Globus pallidus (tissue), 1 donor: ENCODE measurements at places on chromosomes 1 and 21.
A peak's percentile ranks its signal among the peaks of the same experiment; 100 is the strongest.

DNA sequence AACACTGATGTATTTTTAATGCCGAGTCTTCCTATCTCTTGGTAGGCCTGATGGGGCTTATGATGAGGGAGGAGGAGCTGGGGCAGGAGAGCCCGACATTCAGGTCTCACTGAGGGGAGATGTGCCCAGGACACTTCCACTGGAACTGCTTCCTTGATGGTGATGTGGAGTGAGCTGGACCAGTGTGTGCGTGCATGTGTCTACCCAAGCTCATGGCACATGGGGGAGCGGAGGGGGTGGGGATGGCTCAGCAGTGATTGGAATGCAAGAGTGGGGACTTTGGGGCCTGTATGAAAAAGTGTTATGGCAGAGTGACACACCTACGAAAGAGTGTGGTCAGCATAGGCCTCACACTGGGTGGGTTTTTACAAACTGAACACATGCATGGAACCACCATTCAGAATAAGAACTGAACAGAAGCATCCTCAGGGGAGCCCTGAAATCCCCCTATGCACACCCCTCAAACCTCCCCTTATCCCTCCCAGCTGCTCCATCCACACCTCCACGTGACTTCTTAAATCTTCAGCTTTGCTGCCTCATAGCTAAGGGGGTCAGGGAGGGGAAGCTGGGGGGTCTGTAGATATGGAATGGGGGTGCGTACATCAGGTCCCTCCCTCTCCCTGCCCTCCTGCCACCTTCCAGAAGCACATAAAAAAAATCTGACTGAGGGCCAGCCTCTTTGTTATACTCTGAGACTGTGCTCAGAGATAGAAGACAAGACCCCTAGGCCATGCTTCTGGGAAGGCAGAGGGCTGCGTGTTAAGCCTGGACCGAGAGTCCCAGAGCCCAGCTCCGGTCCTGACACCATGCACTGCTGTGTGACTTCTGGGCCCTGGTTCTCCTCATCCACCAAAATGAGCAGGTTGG lies 11.6 kb downstream of the IL6R start:
- DNase-seq = no peak

GRCh38 chr1:66761221-66761620 lies 9.0 kb downstream of the DYNLT5 start:
- DNase-seq = no peak

DNA sequence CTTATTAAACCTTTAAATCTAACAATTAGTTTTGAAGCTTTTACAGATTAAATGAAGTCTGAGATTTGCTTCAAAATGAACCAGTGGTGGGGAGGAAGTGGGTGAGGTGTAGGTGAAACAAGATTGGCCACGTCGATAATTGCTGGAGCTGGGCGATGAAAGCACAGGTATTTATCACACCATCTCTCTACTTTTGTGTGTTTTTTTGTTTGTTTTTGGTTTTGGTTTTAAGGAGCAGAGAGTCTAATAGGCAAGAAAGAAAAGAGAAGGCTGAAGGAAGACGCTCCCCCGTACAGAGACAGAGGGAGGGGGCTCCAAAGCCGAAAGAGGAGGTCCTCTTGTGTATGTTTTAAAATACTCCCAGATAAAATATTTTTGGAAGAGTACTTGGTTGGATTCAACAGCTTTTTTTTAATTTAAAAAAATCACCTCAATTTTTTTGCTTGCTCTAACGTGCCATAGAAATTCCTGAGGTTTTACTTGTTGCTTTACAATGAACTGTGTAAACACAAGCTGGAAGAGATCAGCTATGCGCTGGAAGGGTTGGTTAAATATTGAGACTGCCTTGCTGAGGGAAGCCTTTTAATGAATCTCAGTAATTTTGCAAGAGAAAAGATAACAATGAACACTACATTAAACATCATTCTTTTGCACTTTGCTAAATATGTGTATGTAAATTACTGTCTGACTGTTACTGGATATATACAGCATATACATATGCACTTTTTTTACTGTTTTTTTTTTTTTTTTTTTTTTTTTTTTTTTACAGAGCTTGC lies 6.7 kb upstream of the LGALS8 start:
- DNase-seq = no peak

DNA sequence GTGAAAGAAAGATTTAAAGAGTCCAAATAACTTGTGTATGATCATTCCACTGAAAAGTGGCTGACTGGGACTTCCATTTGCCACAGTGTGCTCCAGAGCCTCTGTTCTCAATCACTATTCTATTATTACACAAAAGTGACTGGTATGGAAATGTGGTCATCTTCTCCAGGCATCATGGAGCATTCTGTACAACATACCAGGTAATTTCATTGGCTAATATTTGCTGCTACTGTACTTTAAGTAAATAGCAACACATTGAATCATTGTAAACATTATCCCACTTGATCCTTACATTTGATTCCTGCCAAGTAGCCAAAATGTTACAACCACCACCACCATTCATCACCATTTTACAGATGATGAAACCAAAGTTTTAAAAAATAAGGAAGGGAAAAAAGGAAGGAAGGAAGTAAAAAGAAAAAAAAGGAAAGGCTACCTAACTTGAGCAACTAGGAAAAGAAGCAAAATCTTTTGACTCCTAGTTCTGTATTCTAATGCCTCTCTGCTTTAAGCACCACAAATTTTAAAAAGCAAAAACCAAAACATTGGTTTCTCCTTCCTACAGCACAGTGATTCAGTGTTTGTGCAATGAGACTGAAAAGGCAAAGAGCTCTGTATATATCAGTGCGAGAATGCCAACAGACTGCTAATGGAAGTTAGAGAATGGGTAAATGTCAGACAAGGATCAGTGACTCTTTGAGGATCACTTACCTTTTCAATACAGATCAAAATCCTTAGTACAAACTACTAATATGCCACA lies 361.4 kb upstream of the PTBP2 start:
- DNase-seq = no peak

- no peak for DNase-seq
Measured at GRCh38 chr1:14220324-14220723, 378.2 kb upstream of the KAZN start.

- DNase-seq = no peak
Measured at GRCh38 chr1:53372501-53372951, 44.7 kb upstream of the LRP8 start.

DNA sequence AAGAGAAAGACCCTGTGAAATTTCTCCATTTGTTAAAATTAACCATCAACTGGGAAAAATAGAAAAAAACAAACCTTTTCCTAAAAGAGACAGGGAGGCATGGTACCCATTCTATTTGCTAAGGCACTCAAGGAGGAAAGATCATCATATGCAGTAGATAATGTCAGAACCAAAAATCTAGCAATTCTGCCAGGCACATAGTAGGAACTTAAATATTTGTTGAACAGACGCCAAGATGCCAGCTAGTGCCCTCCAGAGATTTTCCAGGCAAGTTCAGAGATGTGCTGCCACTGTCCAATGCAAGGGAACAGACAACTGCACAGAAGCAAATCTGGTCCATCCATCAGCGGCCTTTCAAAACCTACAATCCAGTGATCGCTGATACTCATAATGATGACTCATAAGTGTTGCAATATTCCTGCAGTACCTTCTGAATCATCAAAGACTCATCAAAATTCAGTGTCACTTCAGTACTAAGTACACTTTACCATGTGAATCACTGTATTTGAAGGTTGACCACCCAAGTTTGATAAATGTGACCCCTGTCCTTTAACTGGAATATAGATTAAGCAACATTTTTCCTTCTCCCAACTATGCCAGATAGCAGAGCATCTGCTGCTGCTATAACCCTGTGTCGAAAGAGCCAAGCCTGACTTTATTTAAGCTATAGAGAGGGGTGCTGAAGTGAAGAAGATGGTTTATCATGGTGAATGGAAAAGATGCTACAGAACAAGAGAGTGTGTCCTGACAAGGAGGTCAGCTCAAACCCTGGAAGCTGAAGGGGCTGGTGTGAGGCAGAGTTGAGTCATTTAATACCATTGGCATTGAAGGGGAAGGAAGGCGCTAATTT lies 99.1 kb downstream of the MT1HL1 start:
- DNase-seq = no peak

DNA sequence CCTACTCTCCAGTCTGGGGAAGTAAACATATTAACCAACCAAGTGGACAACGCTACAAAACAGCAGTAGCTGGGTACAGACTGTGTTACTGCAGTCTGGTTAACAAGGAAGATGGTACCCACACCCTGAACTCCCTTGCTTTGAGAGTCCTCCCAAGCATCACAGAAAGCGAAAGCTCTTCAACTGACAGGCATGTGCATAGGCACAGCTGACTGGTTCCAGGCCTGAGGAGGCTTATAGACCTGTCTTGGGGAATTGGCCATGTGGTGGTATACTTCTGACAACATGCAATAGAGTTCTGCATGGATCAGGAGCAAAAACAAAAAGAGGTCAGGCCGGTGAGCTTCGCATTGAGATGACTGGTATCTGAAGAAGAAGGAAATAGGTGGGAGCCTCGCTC lies 17.4 kb downstream of the LMX1A start:
- no peak for DNase-seq

DNA sequence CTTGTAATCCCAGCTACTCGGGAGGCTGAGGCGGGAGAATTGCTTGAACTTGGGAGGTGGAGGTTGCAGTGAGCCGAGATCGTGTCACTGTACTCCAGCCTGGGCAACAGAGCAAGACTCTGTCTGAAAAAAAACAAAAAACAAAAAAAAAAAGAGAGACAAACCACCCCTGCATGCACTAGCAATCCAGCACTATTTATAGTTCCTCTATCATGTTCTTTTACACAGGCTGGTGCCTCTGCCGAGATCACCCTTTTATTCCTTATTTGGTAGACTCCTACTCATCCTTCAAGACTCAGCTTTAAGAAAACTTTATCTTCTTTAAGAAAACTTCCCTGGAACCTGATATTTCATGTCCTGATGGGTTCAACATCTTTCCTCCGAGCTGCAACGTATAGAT lies 10.8 kb downstream of the FMO5 start:
- no peak for DNase-seq

- DNase-seq = peak; percentile 3
Measured at GRCh38 chr1:159970932-159971342, 16.9 kb upstream of the SLAMF9 start.

GRCh38 chr1:24673341-24673740 lies 30.2 kb downstream of the SRRM1 start:
- no peak for DNase-seq

GRCh38 chr1:166377896-166378295 lies 211.1 kb upstream of the FAM78B start:
- DNase-seq = no peak

GRCh38 chr21:40687625-40688024 lies 159.3 kb downstream of the DSCAM start:
- no peak for DNase-seq

DNA sequence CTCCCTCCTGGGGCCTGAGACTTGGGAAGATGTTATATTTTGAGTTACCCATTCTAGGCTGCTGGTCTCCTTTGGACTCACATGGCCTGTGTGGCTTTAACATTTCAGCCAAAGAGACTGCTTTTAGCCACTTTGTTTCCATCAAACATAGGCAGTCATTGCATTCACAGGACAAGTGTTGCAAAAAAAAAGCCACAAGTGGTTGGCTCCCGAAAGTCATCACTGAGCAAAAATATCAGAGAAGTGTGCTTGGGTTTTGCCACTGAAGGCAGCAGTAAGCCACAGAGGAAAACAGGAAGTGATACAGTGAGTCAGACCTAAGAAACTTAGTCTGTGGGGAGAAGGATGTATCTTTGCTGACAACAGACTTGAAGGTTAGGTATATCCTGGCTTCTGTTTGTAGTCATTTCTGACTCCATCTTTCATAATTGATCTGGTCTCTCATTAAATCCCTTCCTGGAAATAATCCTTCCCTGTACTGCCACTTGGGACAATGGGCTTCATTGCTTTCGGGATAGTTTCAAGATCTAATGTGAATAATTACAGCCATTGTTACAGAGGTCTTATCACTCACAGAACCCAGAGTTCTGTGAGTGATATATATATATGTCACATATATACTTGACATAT lies 80.9 kb downstream of the COLGALT2 start:
- peak; percentile 72 for DNase-seq

DNA sequence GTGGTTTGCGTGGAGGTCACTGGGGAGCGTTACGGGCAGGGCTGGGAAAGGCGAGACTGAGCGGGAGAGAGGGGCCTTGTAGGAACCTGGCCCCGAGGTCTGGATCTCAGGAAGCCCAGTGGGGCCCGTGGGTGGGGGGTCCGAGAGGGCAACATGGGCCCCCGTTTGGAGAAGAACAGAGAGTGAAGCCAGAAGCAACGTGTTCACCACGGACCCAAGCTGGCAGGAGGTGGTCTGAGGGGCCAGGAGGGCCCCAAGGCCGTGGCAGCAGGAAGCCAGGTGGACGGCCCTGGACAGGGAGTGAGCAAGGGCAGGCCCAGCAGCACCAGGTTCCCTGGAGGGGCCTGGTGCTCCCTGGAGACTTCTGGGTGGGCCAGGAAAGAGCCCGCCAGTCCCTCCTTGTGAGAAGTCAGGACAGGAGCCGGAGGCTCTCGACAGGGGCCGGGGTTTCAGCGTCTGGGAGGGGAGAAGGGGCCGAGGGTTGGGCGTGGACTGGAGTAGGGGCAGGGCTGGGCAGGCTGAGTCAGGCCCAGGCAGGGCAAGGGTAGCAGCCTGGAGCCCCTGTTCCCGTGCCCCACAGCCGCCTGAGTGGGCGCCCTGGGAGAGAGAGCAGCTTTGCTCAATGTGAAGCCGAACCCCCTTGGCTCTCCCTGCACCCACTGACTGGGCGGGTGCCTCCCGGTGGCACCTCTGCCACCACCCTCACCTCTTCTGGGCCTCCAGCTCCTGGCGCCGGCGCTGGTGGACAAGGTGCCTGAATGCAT lies 33.5 kb downstream of the CFAP74 start:
- no peak for DNase-seq

DNA sequence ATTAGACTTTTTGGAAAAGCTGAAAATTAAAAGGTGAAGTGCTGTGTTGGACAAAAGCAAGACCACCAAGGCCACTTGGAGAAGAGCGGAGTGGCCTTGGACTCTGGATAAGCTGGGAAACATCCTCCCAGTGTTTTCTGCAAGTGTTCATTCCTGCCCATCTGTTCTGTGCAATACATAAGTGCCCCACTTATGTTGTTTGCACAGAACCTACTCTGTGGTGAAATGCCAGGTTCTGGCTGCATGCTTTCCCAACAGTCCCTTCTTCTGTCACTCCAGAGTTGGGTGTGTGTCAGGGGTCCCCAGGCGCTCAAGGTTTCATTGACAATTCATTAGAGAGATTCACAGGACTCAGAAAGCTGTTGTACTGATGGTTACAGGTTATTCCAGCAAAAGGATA lies 30.3 kb downstream of the NHLH2 start:
- DNase-seq = no peak

GRCh38 chr1:55555956-55556725 lies 341.0 kb upstream of the USP24 start:
- DNase-seq = no peak
